ENCODE measurements at places on chromosomes 5 and 9.

GRCh38 chr9:33202552-33203201 lies 35.5 kb upstream of the B4GALT1 start:
- DNase-seq: peak; percentile 25

DNA sequence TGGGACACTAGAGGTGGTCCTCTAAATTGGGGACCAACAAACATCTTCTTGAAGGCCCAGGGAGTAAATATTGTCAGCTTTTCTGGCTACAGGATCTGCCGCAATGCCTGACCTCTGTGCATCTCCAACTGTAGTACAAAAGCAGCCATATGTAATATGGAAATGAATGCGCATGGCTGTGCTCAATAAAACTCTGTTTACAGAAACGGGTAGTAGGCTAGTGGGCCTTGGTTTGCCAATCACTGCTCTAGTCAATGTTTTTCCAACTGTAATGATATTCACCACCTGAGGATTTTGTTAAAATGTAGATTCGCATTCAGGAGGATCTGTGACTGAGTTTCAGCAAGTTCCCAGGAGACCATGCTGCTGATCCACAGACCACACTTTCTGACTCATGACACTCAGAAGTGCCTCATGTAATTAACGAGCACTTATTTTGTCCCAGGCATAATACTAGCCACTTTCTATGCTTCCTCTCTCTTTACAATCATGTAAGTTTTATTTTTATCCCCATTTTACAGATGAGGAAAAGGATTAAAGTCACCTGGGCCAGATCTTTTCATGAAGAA lies 96.9 kb downstream of the MED27 start:
- no peak for DNase-seq

- peak; percentile 94 for DNase-seq
These were observed at the start of gene FPGS for GRCh38 chr9:127802576-127803443. Gene FPGS (plus strand): TSS chr9:127802882. CDS start chr9:127802925, 43 bp downstream.

DNA sequence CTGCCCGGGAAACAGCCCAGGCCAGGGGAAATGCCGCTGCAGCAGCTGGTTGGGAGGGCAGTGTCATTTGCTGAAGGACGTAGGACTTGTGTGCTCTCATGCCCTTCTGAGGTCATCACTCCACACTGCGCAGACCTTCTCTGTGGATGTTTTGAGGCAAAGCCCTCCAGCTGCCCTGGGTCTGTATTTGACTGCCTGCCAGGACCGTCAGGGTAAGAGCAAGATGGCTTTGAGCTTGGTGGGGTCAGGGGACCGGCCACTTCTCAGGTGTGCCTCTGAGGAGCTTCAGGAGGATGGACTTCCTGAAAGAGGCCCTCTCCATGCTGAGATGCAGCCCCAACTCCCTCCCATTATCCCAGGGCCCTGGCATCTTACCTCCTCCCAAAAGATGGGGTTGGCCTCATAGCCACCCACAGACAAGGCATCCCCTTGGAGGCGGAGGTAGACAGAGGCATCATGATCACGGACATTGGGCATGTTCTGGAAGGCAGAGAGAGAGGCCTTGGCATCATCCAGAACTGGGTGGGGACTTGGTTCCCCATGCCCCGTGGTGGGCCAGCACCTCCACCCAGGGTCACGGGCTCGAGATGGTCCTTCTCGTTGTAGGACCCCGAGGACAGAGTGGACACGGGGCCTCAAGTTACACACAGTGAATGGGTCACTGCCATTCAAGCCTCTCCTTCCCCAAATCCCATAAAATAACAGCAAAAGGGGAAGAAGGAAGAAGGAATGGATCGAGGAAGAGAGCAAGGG lies 19.4 kb downstream of the SARDH start:
- no peak for DNase-seq

GRCh38 chr9:132008184-132008803 lies 71.4 kb downstream of the MED27 start:
- no peak for DNase-seq

DNA sequence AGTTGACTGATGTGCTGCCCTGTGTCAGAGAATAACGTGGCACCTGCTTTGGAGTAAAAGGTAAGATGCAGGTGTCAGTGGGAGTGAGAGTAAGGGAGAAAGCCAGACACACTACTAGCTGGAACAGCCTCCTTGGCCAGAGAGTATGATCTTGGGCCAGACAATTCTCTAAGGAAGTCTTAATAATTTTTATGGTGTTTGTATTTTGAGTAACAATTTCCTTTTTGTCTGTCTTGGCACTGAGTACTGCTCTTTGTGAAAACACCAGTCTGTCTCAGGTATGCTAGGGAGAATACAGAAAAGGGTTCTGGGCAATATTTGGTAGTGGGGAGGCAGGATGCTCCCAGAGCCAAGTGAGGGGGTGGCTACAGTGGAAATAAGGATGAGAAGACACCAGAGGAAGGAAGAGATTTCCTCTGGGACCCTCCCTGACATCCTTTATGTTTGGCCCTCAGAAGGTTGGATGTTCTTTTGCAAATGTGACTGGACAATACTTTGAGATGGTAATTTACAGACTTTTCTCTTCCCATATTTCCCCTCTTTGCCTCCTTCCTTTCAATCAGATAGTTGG lies 20.6 kb upstream of the PRDM6 start:
- no peak for DNase-seq

DNA sequence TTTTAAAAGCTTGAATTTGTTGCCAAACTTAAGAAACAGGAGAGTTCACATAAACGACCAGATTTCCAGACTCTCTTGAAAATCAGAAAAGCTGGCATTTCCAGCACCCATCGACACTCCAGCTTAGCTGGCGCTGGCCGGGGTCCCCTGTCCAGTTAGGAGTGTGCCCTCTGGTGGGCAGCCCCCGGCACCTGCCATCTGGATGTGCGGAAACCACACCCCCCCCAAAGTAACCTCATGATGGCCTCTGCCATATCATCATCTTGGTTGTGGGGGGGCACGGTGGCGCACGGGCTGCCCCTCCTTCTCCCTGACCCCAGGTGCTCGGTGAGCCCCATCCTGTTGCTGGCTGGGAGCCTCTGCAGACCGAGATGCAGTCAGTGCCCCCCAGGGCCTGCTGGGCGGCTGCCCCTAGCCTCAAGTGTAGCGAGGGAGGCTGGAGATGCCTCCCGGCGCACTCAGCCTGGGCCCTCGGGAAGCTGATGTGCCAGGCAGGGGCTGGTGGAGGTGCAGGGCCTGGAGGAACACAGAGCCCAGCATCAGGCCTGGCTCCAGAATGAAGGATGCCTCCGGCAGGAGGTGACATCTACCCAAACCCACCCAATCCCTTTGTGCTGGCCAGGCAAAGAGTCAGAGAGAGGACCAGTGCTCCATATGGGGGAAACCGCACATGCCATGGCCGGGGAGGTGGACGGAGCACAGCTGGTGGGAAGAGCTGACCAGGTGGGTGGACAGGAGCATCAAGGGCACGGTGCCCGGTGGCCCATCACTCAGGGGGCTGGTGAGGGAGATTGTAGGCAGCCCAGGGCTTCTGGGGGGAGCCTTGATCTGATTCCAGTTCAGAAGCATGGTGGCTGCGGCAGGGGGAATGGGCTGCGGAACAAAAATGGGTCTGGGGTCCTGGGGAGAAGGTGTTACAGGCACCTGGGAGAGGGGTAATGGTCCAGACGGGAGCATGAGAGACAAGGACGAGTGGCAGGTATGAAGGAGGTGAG lies 70.6 kb downstream of the ADAMTS2 start:
- DNase-seq: no peak

DNA sequence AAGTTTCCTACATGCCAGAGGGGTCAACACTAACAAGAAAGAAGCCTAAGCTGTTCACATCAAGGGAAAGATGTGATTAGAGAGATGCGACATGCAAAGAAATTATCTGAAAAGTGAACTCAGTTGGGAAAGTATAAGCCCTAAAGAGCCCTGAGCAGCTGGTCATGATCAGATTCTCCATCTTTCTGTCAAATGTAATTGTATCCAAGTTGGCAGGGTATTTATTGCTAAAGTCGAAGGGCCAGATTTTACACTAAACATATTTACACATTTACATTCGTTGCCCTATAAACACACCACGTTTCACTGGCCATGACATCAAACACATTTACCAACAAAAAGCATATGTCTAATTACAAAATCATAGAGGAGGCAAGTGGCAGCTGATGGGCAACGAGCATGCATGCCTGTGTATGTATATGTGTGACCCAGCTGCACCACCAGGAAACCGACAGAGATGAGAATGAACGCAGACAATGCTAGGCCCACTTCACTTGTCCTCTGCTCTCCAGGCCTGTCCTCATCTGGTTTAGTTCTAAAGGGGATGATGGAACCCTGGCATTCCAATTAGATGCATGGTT lies 6.3 kb downstream of the FOXD1 start:
- no peak for DNase-seq

DNA sequence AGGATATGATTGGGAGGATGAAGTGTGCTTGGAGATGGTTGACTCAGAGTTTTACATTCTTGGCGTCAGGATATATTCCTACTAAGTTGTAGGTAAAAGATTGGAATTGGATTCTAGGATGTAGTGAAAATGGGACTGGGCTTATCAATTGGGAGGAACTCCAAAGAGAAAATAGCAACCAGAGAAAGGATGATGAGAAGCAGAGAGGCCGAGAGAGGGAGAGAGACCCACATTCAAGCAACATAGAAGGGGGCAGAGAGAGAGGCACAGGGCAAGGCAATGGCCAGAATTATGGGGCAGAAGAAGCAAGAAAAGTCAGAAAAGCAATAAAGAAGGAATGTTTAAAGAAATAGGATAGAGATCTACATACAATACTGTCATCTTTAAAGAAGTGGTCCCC lies 217.9 kb upstream of the ACTBL2 start:
- no peak for DNase-seq

DNA sequence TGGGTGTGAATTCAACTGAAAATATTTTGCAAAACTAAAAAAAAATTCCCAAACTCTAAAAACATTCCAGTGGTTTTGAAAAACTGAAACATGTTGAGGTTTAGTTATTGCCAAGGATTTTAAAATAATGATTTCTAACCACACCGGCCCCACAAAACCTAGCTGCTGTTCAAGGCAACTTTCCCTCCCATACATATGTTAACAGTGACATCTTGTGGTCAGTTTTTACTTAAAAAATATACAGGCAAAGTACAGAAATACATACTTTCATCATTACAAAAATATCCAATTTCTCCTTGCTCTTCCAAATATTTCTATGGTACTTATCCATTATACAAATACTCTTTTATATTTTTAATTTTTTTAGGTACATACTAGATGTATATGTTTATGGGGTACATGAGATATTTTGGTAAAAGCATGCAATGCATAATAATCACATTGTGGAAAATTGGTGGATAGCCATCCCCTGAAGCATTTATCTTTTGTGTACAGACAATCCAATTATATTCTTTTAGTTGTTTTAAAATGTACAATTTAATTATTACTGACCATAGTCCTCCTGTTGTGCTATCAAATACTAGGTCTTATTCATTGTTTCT lies 34.4 kb upstream of the MRPS30 start:
- DNase-seq: no peak

DNA sequence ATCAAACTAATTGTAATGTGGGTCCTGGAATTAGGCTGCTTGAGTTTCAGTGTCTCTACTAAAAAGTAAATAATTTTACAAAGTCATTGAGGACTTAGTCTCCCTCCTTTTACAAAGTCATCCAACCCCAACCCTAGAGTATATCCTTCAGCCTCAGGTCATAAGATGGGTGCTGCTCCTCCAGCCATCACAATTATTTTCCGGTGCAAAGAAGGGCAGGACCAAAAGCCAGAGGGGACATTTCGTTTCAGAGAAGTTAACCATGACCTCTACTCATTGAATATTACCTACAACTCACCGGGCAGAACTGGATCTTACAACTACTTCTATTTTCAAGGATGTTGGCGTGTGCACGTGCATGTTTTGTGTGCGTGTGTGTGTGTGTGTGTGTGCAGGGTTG lies 60.5 kb upstream of the TNFSF8 start:
- DNase-seq: no peak

DNA sequence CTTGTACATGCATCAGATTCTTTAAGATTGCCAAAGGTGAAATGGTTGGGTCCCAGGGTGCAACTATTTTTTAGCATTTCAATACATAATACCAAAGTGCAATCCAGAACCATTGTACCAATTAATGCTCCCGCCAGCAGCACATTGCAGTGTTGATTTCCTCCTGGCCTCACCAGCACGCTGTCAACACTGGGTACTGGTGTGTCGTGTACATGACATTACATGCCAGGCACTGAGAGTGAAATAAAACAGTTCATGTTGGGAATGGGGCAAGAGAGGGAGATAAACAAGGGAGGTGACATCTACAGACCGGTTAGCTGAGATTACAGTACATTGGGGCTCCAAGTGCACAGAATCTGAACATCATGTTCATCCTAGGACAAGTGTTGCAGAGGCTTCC lies 37.8 kb downstream of the HMGCS1 start:
- no peak for DNase-seq

DNA sequence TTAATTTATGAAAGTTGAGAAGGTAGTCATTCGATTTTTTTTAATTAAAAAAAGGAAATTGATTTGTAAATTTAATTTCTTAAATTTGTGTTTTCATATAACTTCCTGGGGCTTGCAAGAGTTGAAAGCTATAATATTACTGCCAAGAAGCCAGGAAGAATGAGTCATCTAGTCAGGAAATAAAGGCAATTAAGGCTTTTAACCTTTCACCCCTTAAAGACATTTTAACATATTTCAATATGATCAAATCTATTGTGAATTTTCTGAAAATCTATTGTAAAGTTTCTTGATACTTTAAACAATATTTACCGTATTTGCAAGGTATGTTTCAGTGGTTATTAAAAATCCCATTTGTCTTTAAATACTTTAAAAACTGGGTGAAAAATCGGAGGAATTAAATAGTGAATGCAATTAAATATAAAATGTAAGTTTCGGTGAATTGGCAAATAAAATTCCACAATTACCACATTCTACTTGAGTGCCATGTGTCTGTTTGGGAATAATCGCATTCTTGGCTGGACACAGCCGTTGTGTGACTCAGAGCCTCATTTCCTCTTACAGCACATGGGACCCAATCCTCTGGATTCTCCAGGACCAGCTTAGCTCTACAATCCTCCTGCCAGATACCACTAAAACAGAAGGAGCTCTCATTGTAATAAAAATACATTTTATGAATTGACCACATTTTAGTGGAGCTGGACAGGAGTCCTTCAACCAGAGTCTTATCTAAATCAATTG lies 310.7 kb downstream of the HCN1 start:
- DNase-seq: no peak

- DNase-seq: no peak
These were observed 206.4 kb downstream of the PTTG1 start for GRCh38 chr5:160627921-160628618.

GRCh38 chr9:13508681-13509080 lies 229.2 kb upstream of the MPDZ start:
- DNase-seq: no peak

DNA sequence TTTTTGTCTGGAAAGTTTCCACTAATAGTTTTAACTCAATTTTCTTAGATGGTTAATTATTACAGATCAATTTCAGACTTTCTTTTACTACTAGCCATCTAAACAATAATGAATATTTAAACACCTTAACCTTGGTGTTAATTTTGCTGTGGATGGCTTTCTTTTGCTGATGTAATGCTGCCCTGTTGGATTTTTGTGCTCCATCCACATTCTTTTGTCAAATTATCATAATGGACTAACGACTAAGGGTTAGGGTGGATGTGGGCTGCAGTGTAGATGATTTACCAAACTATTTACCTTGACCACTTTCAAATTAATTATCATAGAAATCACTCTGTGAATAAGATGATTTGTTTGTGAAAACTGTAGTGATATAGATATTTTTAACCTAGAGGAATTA lies 15.6 kb upstream of the TMEM38B start:
- DNase-seq: no peak

Measured in GM12891 (cell line).